ENCODE measurements at places on chromosomes 12 and 14.

GRCh38 chr12:63045020-63045860 is 105.8 kb downstream of the AVPR1A start:
- DNase-seq = no peak

DNA sequence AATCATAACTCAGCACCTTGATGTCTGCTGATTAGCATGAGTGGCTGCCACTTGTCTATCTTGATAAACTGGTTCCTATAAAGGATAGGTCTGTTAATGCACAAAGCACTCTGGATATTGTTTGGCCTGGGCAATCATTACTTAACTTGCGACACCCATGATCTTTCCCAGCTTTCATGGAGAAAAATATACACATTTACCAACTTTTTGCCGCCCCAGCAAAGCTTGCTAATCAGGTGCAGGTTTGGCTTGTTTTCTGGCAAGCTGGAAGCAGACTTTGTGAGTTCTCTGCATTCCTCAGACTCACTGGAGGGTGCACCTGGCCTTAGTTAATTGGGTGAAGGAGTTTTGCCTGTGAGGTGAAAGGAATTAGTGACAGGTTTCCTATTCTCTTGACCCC is 1126.4 kb upstream of the FLRT2 start:
- peak; percentile 32 for DNase-seq

GRCh38 chr14:105118646-105119407 is 49.7 kb downstream of the JAG2 start:
- DNase-seq = no peak

- no peak for DNase-seq
Measured at GRCh38 chr12:43579206-43579605, 27.2 kb upstream of the ADAMTS20 start.

DNA sequence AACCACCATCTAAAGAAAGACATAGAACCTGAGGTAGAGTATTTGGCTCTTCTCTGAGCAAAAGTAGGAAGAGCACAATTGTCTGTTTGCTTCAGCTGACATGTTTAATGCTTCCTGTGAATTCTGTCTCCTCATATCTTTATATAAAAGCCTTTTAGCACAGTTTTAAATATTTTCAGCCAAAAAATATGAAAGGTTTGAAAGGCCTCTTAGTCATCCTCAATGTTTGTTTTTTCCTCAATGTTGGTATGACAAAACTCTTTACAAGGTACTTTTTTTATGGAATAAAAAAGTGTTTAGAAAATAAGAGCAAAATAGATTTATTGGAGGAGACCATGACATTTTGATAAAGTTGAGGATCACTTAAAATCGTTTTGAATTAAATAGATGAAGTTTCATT is 360.9 kb downstream of the NAV3 start:
- no peak for DNase-seq

GRCh38 chr12:15932327-15932726 is 21.2 kb downstream of the DERA start:
- no peak for DNase-seq

DNA sequence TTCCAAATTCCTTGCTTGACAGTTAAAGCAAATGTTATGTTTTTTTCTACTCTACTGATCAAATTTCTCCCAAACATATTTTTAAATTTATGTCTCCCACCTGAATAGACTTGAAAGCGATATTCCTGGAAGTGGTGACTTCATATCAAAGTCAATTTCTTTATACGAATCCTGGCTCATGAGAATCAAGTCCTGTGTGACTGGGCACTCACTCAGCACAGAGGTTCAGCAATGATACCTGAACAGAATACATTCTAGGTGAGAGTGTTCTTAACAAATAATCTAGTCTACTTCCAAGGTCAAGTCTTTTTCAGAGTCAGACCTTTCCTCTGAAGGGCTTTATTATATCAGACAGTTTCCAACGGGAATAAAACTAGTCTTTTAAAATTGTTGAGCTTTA is 1070.6 kb downstream of the TRHDE start:
- DNase-seq = no peak

DNA sequence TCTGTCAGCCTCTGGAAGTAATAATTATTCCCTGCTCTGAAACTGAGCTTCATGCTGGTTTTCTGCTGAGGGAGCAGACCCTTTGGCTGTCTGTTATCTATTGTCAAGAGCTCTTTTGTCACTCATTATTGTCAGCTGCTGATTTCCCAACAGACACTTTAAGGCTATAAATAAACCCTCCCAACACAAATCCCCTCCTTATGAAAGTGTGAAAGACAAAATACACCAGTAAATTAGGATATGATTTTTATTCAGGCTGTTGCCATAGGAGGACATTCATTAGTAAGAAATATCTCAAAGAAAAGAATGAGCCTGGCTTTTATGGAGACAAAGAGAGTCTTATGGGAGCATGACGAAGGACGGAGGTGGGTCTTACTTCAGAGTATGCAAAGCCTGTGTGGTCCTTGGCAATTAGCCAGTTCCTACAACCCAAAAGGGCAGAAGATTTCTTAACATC is 180.8 kb downstream of the CRADD start:
- DNase-seq = no peak

- DNase-seq = no peak
Measured at GRCh38 chr14:33515441-33515840, 435.4 kb downstream of the EGLN3 start.

- no peak for DNase-seq
Measured at GRCh38 chr12:115451151-115451779, 767.3 kb upstream of the TBX3 start.

GRCh38 chr14:41280745-41281144 is 325.9 kb upstream of the LRFN5 start:
- DNase-seq = no peak

DNA sequence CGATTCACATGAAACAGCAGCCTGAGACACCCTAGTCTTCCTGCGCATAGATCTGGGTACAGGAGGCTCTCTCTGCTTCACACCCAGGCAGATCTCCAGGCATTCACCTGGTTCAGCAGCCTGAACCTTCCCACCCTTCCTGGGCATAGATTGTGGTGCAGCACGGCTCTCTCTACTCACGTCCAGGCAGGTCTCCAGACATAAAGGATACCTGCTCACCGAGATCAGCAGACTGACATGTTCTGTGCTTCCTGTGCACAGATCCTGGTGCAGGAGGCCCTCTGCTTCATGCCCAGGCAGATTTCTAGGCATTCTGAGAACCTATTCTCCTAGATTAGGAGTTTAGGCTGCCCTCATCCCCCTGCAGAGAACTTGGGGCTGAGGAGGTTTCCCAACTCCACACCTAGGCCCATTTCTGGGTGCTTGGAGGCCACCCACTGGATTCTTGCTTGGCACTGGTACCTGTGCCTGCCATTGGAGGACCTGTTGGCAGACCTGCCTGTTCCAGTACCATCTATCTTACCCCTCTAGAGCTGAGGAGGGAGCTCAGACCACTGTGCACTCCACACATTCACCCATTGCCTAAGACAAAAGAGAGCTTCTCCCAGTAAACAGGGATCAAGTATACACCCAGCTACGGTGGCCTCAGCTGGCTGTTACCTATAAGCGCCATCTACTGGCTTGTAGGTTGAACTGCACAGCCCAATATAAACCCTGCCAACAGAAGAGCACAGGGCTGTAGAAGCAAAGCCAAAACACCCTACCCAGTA is 28.0 kb upstream of the GARIN6 start:
- peak; percentile 49 for DNase-seq

- DNase-seq = no peak
Measured at GRCh38 chr12:85821759-85822158, 14.4 kb downstream of the RASSF9 start.

- DNase-seq = no peak
Measured at GRCh38 chr12:53330671-53331070, 5.5 kb downstream of the SP7 start.

GRCh38 chr12:115430636-115431035 is 746.7 kb upstream of the TBX3 start:
- DNase-seq = no peak

GRCh38 chr12:1565172-1565571 is 29.2 kb downstream of the FBXL14 start:
- no peak for DNase-seq

GRCh38 chr14:59276235-59276634 is 87.8 kb downstream of the DAAM1 start:
- DNase-seq = no peak

GRCh38 chr14:97250931-97251330 is 453.7 kb downstream of the VRK1 start:
- DNase-seq = no peak

DNA sequence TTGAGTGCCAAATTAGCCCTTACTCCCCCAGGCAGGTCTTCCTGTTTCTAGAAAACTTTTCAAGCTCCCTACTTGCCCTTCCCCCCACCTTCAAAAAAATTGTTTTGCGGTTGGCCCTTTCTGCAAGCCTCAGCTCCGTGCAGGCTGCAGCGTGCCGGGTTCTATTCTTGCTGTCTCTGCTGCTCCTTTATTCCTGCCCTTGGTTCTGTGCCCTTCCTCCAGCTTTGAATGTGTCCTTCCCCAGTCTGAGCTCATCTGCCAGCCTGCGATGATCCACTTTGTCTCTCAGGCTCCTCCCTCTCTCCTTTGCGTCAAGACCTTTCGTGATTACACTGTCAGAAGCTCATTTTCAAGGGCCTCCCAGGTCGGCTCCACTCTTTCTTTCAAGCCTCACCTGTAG is 98.6 kb downstream of the IRF2BPL start:
- no peak for DNase-seq

DNA sequence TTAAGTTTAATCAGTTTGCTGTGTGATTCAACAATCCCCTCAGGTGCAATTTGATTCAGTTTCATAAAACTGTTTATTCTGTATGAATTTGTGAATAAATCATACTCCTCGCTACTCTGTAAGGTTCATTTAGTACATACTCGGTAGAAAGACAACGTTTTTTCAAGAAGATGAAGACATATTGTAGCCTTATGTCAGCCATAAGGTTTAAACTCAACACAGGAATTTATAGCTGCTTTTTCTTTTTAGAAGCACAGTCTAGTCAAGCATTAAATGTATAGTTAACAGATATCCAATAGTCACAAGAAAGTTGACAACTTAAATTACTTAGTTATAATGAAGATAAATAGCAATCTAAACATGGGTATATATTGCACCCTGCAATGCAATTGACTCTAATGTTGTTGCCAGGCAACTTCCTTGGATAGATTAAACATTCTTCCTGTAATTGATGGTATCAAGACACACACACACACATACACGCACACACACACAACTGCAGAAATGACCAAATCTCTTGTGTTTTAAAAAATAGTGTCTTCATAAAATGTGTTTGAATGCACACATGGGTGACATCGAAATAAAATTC is 151.5 kb upstream of the MGAT4C start:
- no peak for DNase-seq

GRCh38 chr12:28313631-28314030 is 123.4 kb downstream of the CCDC91 start:
- no peak for DNase-seq

DNA sequence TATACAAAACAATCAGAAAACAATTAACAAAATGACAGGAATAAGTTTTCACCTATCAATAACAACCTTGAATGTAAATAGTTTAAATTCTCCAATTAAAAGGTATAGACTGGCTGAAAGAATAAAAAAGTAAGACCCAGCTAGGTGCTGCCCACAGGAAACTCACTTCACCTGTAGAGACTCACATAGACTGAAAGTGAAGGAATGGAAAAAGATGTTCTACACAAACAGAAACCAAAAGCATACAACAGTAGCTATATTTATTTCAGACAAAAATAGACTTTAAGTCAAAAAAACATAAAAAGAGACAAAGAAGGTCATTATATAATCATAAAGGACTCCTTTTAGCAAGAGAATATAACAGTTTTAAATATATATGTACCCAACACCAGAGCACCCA is 152.4 kb upstream of the PWP1 start:
- no peak for DNase-seq

DNA sequence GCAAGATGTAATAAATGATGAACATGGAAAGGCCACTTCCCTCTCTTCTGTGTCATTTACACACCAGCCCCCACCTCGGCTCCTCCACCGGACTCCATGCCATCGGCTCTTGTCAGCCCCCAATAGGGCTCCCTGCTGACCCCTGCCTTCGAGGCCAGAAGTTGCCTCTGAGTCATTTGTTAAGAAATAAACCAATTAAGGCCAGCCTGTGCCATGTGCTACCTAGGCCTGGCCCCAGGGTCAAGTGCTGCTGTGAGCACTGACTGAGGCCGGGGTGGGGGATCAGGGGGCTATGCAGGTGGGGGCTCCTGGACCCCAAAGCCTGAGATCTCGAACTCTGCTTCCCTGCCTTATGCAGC is 53.2 kb downstream of the TESC start:
- peak; percentile 40 for DNase-seq

GRCh38 chr14:81562818-81563217 is 29.2 kb upstream of the SEL1L start:
- no peak for DNase-seq

DNA sequence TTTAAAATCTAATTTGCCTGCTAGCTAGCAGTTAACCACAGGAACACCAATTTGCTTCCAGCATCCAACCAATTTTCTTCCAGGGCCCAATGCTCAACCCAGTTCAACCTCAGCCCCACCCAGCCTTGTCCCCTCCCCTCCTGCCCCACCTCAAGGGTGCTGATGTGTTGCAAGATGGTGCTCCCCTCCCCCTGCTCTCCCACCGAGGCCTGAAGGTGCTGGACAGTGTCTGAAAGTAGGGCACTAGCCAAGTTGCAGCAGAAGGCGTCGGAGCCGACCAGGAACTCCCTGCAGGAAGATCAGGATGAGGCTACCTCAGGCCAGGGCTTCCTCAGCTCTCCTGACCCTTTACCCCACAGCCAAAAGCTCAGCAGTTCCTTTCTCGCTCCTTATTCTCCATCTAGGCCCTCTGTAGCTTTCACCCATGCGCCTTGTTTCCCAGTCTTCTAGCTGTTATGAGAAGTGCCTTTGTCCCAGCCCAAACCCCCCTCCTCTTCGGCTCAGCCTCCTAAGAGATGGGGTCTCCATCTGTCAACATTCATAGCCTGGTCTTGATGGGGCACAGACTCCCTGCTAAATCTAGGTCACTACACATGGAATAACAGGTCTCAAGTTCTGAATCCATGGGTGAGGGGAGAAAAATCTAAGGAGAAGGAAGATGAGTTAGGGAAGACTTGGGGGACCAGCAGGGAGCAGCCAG is 3.6 kb downstream of the STAT6 start:
- no peak for DNase-seq
